Panc1 (cell line): ENCODE measurements at places on chromosomes 12 and 14.

GRCh38 chr14:23093991-23094665 lies 808 bp downstream of the ACIN1 start:
- DNase-seq = no peak

DNA sequence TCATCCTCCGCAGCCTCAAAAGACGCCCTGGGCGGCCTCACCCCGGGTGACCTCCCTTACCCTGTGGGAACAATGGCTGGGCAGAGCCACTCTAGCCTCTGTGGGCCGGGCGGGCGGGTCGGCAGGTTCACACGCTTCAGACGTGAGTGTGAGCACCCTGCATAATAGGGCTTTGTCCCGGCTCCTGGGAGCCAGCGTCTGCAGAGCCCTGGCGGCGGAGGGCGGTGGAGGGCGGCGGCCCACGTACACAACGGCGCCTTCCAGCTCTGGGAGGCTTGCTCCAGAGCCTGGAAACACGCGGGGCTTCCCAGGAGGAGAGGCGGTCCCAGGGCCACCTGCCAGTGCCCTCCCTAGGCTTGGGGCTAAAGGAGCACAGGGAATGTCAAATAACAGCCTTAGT lies 205.6 kb downstream of the BCL11B start:
- no peak for DNase-seq

DNA sequence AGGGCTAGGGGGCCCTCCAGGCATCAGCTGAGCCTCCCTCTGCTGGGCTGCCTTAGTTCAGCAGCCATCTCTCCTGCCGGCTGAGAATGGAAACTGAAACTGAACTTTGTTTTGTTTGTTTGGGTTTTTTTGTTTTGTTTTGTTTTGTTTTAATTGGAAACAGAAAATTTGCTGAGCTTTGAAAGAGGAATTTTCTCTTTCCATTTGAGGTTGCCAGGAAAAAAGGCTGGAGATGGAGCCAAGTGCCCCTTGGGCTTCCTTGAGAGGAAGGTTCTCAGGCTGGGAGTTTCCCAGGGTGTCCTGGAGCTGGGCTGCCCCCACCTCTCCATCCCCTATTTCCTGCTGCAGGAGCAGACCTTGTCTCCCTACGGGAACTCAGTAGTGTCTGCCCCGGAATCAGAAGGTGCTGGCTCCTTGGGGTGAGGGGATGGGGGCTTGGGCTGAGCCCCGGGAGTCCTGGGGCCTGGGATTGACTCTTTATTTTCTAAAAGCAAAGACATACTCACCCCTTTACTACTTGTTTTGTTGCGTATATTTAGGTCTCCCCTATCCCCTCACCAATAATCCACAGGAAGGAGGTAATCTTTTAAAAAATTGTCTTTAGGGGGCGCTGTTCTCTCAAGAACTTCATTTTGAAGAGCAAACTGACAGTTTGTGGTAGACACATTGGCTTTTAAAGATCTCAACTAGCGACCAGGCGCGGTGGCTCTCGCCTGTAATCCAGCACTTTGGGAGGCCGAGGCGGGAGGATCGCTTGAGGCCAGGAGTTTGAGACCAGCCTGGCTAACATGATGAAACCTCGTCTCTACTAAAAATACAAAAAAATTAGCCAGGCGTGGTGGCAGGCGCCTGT lies 21.3 kb upstream of the OASL start:
- DNase-seq = peak; percentile 30

DNA sequence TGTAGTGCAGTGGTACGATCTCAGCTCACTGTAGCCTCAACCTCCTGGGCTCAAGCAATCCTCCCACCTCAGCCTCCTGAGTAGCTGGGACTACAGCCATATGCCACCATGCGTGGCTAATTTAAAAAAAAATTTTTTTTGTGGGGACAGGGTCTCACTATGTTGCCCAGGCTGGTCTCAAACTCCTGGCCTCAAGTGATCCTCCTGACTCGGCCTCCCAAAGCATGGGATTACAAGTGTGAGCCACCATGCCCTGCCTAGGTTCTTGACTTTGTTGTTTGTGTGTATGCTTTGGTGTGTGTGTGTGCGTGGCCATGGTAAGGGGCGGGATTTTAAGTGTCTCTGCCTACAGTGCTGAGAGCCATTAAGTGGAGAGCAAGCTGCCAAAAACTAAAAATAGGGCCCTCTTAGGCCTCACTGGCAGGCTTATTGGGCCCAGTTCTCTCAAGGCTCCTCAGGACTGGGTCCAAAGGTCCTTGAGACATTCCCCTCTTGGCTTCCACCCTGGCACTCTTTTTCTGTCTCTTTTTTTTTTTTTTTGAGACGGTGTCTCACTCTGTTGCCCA lies 5.1 kb downstream of the COX14 start:
- DNase-seq = no peak

GRCh38 chr12:94304566-94305061 lies 155.1 kb downstream of the CEP83 start:
- DNase-seq = no peak

GRCh38 chr14:104693482-104694431 lies 4.3 kb downstream of the INF2 start:
- DNase-seq = no peak

- no peak for DNase-seq
These were observed 3.7 kb downstream of the SH2B3 start for GRCh38 chr12:111409403-111409779.

DNA sequence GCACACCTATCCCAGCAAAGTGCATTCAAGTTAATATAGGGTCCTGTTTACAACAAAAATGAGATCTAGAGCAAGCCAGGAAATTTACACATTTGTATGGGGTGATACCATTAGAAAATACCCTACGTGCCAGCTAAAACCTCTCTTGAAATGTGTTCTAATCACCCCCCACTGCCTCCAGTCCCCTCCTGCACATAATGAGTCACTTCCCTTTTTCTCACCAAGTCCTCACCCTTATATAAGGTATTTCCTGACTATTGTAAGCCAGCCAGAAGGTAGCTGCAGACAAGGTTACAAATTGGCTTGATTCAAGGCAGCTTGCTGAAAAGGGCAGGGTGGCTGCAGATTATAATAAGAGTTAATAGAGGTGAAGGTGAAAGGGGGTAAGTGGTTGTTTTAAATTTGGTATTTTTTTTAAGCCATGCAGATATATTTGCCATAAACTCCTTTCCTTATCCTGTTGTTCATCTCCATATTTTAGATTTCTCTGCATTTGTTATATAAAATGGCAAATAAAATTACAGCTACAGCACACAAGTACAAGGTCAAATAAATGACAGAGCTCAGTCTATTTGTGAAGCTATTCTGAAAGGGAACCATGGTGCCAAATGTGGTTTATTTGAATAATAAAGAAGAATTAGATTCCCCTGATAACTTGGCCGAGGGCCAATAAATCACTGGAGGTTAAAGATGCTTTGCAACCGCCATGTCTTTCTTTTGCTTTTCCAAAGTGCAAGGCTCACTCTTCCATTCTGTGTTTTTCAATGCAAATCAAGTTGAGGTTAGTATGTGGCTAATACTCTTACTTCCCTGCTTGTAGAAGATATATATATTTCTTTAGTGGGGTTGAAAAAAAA lies 385.9 kb downstream of the EGLN3 start:
- DNase-seq = no peak

- no peak for DNase-seq
These were observed 160.5 kb downstream of the PAH start for GRCh38 chr12:102756530-102756929.

DNA sequence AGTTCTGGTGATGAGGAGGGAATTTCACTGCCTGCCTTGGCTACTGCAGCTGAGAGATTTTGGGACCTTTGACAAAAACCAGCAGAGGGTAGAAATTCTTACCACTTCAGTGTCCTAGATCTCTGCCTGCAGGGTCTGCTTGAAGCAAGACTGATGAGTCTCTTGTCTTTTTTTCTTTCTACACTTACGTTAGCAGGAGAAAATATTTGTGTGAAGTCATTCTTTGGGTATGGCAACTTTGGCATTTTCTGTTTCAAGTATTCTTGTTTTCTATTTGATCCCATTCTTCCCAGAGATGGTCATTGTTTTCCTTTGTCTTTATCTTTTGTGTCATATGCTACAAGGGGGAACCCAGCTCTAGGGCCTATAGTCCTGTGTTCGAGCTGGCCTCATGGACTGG lies 65.6 kb upstream of the FERMT2 start:
- DNase-seq = no peak

DNA sequence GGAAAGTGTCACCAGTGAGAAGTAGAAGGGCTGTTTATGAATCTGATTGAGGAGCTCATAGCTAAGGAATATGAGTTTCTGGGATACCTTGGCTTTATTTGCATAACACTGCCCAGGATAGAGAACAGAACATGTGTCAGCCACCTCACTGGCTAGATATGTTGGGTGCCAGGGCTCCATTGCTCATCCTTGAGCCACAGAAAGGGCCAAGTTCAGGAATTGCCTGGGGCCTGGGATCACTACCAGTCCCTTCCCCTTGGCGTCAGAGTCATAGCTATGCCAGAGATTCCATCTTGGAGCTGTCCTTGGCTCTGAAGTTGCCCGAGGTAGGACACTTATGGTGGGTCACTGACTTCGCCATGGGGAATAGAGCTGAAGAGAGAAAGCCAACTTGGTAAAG lies 49.0 kb downstream of the IFT43 start:
- no peak for DNase-seq

- no peak for DNase-seq
These were observed 37.9 kb downstream of the AKAP6 start for GRCh38 chr14:32366986-32367385.

DNA sequence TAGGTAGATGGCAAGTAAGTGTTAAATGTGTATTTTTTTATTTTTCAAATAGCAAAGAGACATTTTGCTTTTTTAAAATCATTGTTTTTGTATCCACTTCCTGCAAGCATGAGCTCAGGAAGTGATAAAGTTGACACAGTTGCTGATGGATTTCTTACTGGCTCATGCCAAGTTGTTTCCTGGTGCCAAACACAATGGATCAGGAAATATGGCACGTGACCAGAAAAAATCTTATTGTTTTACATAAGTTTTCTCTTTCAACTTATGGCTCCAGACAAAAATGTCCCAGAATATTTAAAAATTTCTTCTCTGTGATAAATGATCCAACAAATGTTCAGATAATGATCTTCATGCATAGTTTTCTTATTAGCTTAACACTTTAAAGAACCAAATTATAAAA lies 1279.1 kb upstream of the FLRT2 start:
- no peak for DNase-seq

- no peak for DNase-seq
These were observed 38.0 kb upstream of the EIF5 start for GRCh38 chr14:103296007-103296406.

GRCh38 chr12:53997204-53998109 lies 2.5 kb upstream of the HOXC9 start:
- no peak for DNase-seq

DNA sequence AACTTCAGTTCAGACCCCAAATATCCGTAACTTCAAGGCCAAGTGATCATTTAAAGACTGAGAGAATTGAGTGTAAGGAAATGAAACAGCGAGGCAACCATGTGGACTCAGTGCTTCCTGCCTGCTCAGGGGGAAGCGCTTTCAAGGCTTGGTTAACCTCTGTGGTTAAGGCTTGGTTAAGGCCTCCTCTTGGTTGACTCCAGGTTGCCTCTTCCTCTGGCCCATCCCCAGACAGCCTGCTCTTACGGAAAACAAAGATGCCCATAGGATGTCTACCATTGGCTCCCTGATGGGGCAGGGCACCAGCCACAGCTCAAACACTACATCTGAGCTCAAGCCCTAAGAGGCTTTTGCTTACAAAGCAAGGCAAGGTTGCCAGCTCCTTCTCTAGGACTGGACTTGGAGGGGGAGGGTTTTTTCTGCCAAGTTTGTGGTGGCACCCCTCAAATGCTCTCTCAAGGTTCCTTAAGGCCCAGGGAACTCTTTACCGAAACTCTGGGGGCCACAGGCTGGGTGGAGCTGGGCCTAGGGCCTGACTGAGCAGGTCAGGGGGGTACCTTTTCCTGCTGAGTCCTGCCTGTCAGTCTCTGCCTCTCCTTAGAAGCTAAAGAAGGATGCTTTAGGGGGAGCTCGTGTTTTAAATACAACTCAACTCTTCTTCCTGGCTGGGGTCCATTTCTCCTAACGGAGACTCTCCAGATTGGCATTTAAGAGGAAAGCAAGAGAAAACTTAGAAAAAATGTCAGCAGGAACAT lies 13.7 kb downstream of the COL2A1 start:
- no peak for DNase-seq

- DNase-seq = peak; percentile 53
These were observed 17.8 kb downstream of the NANOG start for GRCh38 chr12:7806863-7807487.

DNA sequence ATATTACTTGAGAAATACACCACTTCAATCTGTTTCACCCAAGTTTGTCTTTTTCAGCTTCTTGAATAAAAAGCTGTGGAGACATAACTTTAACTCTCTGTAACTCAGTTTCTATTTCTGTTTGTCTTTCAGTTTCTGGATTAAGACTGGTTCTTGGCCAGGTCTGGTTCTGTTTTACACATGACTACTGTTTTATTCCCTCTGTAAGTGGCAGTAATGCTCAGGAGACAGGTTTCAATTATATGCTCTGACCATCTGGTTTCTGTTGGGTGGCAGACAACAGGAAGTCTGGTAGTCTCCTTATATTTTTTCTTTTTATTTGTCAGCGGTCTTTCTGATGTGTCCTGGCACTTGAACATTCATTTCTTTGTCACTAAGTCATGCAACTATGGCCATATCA lies 102.9 kb downstream of the RPS29 start:
- DNase-seq = no peak

- DNase-seq = no peak
These were observed 337.9 kb upstream of the NOVA1 start for GRCh38 chr14:26935733-26936132.

DNA sequence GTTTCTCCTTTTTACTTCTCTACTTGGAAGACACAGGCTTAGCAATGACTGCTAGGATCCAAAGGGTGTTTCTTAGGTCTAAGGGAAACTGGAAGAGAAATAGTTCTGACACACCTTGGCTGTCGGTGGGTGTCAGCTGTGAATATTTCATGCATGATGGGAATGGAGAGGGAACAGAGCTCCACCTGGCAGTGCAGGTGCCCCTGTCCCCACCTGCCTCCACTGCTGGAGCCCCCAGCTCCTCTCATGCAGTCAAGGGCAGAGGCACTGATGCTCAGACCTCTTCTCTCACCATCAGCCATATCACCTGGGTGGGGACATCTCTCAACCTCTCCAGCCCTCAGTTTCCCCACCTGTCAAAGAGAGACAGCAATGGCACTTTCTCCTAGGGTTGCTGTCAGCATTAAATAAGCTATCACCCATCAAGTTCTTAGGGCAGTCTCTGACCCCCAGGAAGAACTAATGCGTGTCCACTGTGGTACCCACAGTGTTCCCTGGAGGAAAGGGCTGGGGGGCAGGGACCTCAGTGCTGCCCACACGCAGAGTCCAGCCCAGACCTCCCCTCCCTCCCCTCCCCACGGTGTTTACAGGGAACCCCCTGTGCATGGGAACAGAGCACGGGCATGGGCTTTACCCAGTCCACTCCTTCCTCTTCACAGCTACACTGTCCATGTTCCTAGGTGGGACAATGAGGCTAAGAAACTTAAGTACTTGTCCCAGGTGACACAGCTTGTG lies 69.1 kb downstream of the C14orf132 start:
- no peak for DNase-seq

- DNase-seq = no peak
These were observed 79.4 kb downstream of the METTL25 start for GRCh38 chr12:82437744-82438143.

- DNase-seq = no peak
These were observed 225.6 kb downstream of the PPM1H start for GRCh38 chr12:62709311-62709710.
